Fibroblast of skin of right quadriceps (primary cell): ENCODE measurements at places on chromosomes 11 and 22.
A peak's percentile ranks its signal among the peaks of the same experiment; 100 is the strongest.

GRCh38 chr11:71349627-71350026 lies 97.2 kb upstream of the SHANK2 start:
- no peak for DNase-seq

GRCh38 chr11:18193010-18193409 lies 20.4 kb downstream of the MRGPRX4 start:
- DNase-seq, result no peak

- DNase-seq, result no peak
Measured at GRCh38 chr11:128607819-128608218, 20.5 kb upstream of the ETS1 start.

GRCh38 chr22:35477911-35478582 lies 62.6 kb upstream of the RASD2 start:
- DNase-seq, result peak; percentile 97

- DNase-seq, result no peak
Measured at GRCh38 chr11:102192349-102193066, 82.3 kb downstream of the YAP1 start.

GRCh38 chr11:33109294-33109895 lies 51.9 kb downstream of the CSTF3 start:
- DNase-seq, result no peak

DNA sequence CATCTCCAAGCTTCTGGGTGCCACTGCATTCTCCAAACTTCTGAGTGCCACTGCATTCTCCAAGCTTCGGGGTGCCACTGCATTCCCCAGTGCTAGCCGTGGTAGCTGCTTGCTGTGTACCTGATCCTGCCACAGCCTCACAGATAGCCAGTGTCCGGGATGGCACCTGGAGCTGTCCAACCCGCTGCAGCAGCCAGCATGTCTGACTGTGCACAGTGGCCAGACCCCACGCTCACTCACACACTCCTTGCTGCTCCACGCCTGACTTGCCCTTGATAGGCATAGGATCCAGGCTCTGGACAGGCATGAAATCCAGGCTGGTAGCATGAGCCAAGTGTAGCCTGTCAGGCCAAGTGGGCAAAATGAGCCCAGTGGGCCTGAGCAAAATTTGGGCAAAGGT lies 465.0 kb downstream of the GUCY1A2 start:
- no peak for DNase-seq

GRCh38 chr11:117220568-117220967 lies 11.3 kb downstream of the PCSK7 start:
- DNase-seq, result no peak

- no peak for DNase-seq
Measured at GRCh38 chr11:116870054-116870453, 32.6 kb upstream of the APOA1 start.

GRCh38 chr11:2090172-2091111 lies 48.7 kb downstream of the IGF2 start:
- no peak for DNase-seq

DNA sequence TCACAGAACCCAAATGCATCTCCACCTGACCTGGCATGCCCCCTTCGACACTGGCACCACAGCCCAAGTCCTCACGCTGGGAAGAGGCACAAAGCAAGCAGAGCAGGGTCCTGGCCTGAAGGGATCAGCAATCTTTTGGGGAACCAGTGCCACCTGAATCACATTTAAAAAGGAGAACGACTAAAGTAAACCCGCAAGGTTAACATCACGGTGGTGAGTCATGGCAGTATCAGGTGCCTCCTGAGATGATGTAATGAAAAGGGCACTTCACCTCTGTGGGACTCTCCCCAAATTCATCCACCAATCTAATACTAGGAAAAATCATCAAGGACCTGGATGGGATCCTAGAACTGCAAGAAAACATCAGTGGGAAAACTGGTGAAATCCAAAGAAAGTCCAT lies 44.9 kb downstream of the PACSIN2 start:
- DNase-seq, result no peak

GRCh38 chr11:92782806-92783205 lies 186.6 kb upstream of the MTNR1B start:
- DNase-seq, result no peak

DNA sequence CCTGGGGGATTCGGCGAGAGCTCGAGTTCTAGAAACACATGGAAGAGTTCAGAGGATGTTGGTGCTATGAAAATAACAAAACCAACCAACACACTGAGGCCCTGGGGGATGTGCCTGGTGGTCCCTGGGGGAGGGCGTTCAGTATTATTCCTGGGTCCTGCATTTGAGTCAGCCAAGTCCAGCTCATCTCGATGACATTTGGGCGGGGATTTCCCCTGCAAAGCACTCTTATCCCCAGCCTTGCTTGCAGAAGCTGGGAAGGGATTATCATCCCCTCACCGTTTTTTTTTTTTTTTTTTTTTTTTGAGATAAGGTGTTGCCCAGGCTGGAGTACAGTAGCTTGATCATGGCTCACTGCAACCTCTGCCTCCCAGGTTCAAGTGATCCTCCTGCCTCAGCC lies 2.1 kb upstream of the SMIM38 start:
- DNase-seq, result peak; percentile 66

DNA sequence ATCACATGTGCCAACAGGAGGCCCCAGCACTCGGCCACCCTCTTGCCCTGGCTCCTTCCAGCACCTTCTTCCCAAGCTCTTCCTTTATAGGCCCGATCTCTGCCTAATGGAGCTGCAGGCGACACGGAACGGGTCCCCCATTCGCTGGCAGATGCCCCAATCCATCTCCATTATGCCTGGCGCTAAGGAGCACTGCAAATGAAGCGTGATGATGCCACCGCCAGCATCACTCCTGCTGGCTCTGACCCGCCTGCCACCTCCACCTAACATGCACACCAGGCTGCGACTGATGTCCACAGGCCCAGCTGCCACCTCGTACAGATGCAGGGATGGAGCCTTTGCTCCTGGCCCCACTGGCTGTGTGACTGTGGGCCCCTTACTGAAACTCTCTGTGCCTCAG lies 33.5 kb downstream of the ELFN2 start:
- no peak for DNase-seq

DNA sequence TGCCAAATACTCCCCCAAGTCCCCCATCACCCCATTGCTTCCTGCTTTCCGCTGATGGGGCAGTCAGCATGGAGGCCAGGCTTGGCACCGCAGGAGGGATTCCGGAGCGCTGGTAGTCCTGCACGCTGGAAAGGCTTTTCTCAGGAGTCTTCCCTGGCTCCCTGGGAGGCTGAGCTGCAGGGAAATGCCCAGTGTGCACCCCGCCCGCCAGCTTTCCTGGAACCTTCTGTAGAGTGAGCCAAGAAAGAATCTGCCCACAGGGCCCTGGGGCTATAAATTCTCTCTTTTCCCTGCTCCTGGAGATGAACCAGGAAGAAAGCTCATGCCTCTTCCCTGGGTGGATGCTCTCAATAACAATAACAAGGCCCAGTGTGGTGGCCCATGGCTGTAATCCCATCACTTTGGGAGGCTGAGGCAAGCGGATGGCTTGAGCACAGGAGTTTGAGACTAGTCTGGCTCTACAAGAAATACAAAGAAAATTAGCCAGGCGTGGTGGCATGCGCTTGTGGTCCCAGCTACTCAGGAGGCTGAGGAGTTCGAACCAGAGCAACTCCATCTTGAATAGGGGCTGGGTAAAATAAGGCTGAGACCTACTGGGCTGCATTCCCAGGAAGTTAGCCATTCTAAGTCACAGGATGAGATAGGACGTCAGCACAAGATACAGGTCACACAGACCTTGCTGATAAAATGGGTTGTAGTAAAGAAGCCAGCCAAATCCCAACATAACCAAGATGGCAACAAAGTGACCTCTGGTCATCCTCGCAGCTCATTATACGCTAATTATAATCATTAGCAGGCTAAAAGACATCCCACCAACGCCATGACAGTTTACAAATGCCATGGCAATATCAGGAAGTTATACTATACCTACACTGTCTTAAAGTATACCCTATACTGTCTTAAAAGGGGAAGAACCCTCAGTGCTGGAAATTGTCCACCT lies 46.4 kb upstream of the FTH1 start:
- DNase-seq, result no peak

DNA sequence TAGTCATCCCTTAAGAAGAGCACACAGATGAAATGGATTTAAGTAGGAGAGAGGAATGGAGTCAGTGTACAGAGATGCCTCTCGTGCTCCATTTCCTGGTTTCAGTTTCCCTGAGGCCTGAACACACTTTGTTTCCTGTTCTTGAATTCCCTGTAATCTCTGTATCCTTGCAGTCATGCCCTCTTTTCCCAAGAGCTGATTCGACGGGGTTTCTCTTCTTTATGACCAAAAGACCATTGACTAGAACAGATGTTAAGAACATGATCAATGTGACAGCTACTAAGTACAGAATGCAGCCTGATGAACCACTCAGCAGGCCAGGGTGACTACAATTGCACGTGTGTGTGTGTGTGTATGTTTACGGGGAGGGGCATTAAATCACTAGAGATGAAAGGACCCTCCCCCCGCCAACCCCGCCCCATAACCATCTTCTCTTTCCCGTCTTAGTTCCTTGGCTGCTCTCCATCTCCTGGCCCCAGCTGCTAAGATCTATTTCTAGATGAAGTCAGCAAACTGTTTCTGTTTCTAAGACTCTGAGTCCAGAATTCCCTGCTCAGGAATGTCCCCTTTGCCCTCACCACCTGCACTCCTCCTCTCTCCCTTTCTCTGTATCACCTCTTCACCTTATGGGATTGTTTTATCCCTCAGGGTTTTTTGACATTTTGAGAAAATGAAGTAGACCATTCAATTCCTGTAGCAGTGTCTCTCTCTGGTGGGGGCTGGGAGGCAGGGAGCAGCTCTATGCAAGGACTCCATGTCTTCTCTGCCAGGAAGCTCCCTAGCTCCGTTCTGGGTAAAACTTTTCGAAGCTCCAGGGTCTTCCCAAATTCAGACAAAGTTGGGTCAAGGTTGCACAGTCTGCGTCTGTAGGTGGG lies 26.0 kb downstream of the SLC22A6 start:
- peak; percentile 49 for DNase-seq

GRCh38 chr11:91749251-91749650 lies 475.4 kb upstream of the FAT3 start:
- DNase-seq, result no peak

DNA sequence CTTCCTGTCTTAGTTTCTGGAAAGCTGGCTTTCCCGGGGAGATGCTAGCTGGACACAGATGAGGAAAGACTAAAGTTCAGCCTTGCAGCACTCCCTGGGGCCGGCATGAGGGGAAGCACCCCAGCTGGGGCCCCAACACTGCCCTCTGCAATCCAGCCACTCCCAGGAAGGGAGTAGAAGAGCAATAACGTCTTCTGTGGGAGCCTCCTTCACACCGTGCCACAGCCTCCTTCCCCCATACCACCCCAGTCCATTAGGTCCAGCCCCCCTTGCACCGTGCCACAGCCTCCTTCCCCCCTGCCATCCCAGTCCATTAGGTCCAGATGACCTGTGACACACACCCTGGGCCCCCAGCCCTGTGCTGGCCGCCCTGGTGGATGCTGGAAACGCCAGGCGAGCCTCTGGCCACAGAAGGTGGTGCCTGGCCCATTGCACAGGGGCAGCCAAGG lies 44.1 kb upstream of the PRDM11 start:
- DNase-seq, result no peak

DNA sequence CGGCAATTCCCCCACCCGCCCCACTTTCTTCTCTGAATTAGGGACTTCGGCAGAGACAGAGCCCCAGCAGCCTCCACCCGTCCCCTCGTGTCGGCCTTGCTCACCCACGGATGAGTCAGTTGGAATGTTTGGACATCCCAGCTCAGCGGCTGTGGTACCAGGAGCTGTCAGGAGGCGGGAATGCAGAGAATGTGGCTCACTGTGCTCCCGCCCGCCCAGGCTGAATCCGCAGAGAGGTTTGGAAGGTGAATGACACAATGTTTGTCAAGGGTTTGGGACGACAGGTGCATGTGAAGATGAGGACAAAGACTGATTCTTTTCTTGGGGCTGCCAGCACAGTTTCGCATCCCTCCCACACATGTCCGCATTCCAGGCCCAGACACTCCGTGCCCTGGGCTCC lies 39.6 kb downstream of the LIF start:
- peak; percentile 95 for DNase-seq

GRCh38 chr11:19398772-19399527 lies 158.2 kb upstream of the E2F8 start:
- DNase-seq, result peak; percentile 83

DNA sequence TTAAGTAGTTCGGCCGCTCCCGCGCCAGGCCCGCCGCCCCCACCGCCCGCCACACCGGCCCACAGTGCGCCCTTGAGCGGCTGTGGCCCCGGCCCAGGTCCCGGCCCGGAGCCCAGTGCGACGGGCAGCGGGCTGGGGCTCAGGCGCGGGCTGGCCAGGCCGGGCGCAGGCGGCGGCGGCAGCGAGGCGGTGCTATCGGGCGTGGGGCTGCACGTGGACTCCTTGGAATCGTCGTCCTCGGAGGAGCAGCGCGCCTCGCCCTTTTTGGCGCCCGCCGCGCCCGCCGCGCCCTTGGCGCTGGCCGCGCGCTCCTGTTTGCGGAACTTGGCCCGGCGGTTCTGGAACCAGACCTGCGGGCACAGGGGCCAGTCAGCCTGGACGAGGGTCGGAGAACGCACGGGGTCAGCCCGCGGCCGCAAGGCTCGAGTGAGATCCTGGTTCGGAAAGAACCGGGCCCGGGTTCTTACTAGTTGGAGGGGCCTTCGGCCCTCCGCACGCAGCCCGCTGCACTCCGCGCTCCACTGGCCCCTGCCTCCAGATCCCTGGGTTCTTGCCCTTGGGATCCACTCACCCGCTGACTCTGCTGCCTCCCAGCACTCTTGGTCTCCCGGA lies 4.0 kb downstream of the PHOX2A start:
- no peak for DNase-seq

DNA sequence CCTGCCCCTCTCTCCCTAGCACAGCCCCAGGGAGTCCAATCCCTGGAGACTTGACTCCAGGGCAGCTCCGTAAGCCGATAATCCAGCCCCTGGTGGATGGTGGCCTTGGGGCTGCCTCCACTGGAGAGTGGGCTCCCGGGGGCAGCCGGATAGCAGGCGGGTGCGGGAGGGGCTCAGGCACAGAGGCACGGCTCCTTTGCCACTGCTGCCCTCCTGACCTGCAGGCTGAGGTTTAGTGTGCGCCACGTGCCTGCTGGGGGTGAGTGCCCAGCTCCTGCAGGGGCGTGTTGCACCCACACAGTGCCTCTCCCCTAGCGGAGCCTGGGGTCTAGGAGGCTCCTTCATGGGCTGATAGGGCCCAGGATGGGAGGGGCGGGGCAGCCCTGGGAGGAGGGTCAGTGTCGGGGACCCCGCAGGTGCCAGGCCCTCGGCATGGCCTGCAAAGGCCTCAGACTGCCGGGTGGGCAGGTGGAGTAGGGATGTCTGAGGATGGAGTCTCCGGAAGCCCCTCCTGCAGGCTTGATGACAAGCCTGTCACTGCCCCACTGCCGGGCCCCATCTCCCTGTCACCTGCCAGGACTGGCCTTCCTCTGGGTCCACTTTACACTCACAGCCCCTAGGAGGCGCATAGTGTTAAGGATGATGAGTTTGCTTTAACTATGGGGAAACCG lies 5.6 kb downstream of the DUSP8 start:
- DNase-seq, result no peak

DNA sequence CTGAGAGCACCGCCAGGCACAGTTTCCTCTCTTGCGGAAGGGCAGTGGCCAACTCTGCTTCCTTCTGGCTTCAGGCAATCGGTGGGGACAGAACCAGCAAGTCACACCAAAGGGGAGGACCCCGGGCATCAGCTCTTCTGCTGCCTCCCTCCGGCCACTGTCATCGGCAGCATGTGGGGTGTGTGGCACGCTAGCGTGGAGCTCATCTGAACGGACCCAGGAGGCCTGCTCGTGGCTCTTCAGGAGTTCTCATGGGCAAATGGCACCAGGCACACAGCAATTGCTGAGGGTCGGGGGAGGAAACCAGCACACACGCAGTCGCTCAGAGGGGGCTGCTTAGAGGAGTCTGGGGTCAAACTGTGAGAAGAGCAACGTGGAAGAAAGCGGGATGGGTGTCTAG lies 26.9 kb downstream of the B3GAT1 start:
- no peak for DNase-seq
